Urinary bladder (tissue), 4 donors: ENCODE measurements at places on chromosomes 7 and 10. TPM values are rescaled to one million over a fixed set of nuclear protein-coding genes. Genes with fewer than 3 reads are reported as not detected.

Gene UBE2H
- total RNA-seq, result 86.3 TPM

Gene CROT
- total RNA-seq, result 66.0 TPM

Gene HNRNPH3
- 54.2 TPM for total RNA-seq

Gene PRRT4
- 1.4 TPM for total RNA-seq

Gene ARMC3
- total RNA-seq, result 0.21 TPM
